ENCODE measurements at places on chromosomes 2 and 18.

DNA sequence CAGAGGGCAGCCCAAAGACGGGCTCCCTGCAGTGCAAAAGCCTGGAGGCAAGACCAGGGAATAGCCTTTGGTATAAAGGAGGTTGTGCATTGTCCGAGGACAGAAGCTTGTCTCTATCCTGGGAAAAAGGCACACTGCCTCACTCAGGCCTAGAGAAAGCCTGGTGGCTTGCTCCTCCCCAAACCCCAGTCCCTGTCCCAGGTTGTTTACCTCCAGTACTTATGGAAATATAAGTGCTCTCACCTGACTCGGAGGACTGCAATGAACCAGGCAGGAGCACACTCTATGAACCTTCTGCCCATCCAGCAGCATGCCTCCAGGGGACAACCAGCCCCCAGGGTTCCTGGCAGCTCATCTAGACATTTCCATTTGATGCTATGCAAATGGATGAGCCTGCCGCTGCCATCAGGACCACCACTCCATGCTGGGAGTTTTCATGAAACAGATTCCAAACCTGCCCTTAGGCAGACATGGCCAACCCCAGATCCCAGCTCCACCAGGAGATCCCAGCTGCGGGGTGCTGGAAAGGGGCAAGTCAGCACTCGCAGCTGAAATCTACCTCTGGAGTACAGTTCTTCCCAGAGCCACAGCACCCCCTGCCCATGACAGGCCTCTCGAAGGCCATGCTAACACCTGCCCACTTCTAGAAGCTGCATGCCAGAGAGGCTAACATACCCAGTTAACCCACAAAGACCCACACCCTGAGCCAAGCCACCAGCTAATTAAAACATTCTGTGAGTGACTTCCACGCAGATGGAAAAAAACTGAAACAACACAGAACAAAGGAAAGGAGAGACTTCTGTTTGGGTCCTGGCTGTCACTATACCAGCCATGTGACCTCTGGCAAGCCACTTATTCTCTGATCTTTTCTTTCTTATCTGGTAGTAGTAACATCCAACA, 101.7 kb downstream of the TTC32 start:
- H3K4me3 ChIP-seq = no peak overlapping the region
- no peaks in the 10 kb centered on the region for H3K4me1 ChIP-seq

DNA sequence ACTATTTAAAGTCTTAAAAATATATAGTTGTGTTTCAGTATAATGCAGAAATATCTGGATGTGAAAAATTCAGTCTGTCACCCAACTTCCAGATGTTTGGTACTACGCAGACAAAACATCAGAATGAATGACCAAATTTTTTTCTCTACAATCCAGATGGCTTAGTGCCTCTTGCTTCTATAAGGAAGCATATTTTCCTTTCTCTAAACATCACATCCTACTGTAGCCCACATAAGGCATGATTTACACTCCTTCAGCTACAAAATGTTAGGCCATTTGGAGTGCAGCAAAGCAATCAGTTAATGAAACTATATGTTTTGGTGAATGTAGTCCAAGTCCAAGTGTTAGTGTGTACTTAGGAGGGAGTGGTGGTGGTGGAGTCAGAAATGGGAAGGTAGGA, 162.9 kb upstream of the SIX2 start:
- H3K36me3 ChIP-seq = no peaks in the 10 kb centered on the region
- no peak overlapping the region for H3K27ac ChIP-seq
- H3K4me1 ChIP-seq = peaks cover 7% of the 10 kb centered on the region
- H3K27me3 ChIP-seq = peaks cover 79% of the 10 kb centered on the region

DNA sequence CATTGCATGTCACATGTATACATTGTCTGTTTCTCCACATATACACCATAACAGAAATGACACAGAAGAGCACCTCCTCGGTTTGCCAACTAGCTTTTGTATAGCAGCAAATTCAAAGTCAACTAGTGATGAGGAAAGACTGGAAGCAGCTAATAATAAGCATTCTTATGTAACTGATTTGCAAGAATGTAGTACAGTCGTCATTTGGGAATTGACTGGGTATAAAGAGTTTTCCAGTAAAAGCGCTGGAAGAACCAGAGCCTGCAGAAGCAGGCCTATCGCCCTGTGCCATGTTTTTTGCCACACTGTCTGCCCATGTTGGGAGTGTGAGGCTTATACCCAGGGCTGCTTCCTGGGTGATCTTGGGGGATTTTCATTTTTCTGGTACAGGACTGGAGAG, 310.6 kb downstream of the GBX2 start:
- H3K36me3 ChIP-seq = no peaks in the 10 kb centered on the region
- DNase-seq = no peak
- no peak overlapping the region for H3K4me3 ChIP-seq

- no peaks in the 10 kb centered on the region for H3K27me3 ChIP-seq
- H3K36me3 ChIP-seq = no peaks in the 10 kb centered on the region
- H3K4me3 ChIP-seq = no peak overlapping the region
- H3K4me1 ChIP-seq = no peaks in the 10 kb centered on the region
These were observed 183.2 kb downstream of the ARHGAP15 start for GRCh38 chr2:143312441-143312840.

- H3K4me1 ChIP-seq = peaks cover 3% of the 10 kb centered on the region
- no peak for DNase-seq
- peaks cover 63% of the 10 kb centered on the region for H3K27me3 ChIP-seq
- H3K4me3 ChIP-seq = no peak overlapping the region
- H3K36me3 ChIP-seq = no peaks in the 10 kb centered on the region
These were observed 4.6 kb downstream of the CD8A start for GRCh38 chr2:86786001-86786536.

DNA sequence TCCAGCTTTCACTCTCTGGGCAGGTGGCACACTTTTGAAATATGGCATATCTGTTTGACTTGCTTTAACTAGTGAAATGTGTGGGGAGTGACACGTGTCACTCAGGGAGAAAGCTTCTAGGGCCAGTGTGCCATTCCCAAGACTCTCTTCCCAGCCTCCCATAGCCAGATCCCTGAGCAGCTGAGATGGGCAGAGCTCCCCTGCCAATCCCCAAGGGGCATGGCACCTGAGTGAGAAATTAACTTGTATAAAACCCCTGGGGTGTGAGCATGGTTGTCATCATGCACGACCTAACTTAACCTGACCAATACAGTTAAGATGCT, 39.0 kb upstream of the MARCO start:
- peaks cover 11% of the 10 kb centered on the region for H3K4me1 ChIP-seq
- no peak overlapping the region for H3K27ac ChIP-seq
- DNase-seq = no peak
- no peaks in the 10 kb centered on the region for H3K36me3 ChIP-seq

- no peak overlapping the region for H3K27ac ChIP-seq
- H3K4me3 ChIP-seq = no peak overlapping the region
- no peak for DNase-seq
- H3K4me1 ChIP-seq = peaks cover 2% of the 10 kb centered on the region
These were observed 4.6 kb upstream of the ST8SIA3 start for GRCh38 chr18:57347784-57348183.

- peaks cover 9% of the 10 kb centered on the region for H3K4me1 ChIP-seq
- DNase-seq = no peak
- no peak overlapping the region for H3K4me3 ChIP-seq
- H3K27ac ChIP-seq = no peak overlapping the region
These were observed 36.3 kb downstream of the BMP10 start for GRCh38 chr2:68834737-68835376.

GRCh38 chr2:102520009-102520408, 47.0 kb downstream of the SLC9A4 start:
- no peaks in the 10 kb centered on the region for H3K36me3 ChIP-seq
- H3K4me1 ChIP-seq = no peaks in the 10 kb centered on the region
- no peak overlapping the region for H3K27ac ChIP-seq
- no peak overlapping the region for H3K4me3 ChIP-seq
- DNase-seq = no peak

- no peaks in the 10 kb centered on the region for H3K36me3 ChIP-seq
- no peak overlapping the region for H3K27ac ChIP-seq
- H3K27me3 ChIP-seq = peaks cover 20% of the 10 kb centered on the region
- no peak overlapping the region for H3K4me3 ChIP-seq
These were observed 32.6 kb upstream of the BCL11A start for GRCh38 chr2:60586081-60586480.

DNA sequence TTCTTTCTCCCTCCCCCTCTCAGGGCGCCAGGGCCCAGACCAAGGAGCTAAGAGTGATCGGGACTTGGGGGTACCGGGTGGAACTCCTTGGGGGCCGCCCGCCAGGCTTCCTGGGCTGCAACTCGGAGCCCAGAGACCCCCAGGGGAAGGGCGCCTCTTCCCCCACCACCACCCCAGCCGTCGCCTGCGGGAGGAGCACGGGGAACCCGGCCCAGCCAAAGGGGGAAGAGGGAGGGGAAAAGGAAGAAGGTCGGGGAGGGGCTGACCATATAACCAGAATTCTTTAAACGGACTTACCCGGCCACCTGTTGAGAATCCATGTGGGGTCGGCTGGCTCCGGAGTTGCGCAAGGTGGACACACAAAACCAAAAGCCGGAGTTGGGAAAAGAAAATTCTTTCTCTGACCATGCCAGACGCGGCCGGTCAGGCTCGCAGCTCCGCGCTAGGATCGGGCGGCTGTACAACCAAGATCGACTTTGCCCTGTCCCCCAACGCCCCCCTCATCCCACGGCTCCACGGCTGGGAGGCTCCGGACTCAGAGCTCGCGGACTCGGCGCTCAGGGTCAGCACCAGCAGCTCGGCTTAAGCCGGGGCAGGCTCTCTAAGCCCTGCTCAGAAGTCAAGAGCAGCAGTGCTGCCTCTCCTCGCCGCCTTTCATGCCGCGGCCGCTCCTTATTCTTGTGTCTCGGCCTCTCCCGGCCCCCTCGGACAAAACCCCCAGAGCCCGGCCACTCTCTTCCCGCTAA, 6.3 kb upstream of the SIX3 start:
- peaks cover 29% of the 10 kb centered on the region for H3K4me1 ChIP-seq
- H3K27me3 ChIP-seq = peaks cover 98% of the 10 kb centered on the region
- H3K4me3 ChIP-seq = peak overlapping the region; percentile 59
- no peak overlapping the region for H3K27ac ChIP-seq

DNA sequence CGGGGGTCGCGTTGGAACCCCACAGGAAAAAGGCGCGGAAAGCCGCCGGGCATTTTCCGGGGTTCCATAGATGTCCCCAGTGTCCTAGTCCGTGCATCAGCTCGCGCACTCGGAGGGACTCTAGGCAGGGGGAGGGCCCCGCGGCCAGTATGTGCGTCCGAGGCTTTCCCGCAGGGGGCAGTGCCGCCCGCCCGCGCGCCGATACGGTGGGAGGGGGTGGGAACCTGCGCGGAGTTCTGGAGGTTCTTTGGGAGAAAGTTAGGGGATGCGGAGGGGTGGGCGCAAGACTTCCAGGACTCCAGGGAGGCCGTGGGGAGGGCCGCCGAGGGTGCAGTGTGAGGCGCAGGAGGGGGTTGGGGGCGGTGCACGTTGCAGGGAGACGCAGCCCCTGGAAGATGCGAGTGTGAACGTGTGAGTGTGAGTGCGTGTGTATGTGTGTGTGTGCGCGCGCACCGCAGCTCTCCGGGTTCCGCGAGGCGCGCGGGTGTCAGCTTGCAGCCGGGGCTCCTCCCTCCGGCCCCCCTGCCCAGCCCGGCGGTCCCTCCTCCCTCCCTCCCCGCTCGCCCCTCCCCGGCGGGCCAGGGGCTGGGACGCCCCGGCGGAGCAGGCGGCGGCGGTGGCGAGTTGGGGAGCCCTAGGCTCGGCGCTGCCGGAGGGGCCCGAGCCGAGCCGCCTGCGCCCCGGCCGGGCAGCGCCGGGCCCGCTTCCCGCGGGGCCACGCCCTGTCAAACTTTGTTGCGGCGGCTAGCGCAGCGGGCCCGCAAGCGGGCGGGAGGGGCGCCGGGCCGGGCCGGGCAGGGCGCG, at the start of gene TCF7L1:
Gene TCF7L1 (plus strand): TSS at position 559 of the 804 bp plus-strand sequence. CDS start 293 bp downstream, outside the sequence.
- H3K4me3 ChIP-seq = peak within 1 kb of the TSS; percentile 93
- H3K4me1 ChIP-seq = peaks cover 42% of the 10 kb centered on the region
- no peaks in the 10 kb centered on the region for H3K36me3 ChIP-seq
- peaks cover 5% of the 10 kb centered on the region for H3K27me3 ChIP-seq
- H3K27ac ChIP-seq = peak within 1 kb of the TSS; percentile 81

DNA sequence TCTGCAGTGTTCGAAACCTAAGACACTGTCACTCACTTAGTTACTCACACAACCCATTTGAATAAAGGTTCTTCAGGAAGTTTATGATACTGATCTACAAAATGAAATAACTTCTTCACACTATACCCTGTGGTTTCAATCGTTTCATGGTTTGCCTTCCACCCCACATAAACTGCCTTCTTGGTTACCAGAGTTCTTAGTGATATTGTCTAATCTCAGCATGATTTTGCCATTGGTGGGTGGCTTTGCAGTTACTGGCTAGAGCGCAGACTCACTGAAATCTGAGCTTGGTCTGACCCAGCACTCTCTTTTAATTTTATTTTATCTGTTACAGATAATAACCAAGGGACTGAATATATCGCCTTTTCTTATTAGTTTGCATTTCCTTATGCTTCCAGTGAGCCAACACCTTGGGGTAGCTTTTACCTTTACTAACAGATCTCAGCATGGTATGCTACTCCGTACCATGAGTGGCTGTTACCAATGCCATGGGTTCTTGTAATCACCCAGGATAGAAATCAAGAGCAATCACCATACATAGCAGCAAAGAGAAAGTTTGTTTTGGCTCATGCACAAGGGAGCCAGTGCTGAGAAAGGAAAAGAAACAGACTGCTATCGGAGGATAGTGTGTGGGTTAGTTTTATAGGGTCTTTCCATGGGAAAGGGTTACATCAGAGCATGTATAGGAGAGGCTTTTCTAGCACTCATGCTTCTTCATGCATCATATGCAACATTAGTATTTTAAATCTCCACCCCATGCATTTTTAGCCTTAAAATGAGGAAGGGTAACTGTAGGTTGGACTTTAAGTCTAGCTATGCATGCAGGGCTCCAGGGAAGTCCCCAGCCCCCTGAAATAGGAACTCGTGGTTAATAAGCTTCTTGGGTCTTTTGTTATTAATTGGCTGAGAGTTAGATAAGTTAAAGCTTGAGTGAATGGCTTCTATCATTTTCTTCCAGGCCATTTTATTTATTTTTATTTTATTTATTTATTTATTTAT, 33.3 kb downstream of the ANXA4 start:
- H3K36me3 ChIP-seq = no peaks in the 10 kb centered on the region
- no peak overlapping the region for H3K27ac ChIP-seq
- no peaks in the 10 kb centered on the region for H3K27me3 ChIP-seq
- no peak for DNase-seq

GRCh38 chr2:151552287-151552686, 142.6 kb downstream of the RIF1 start:
- no peak for DNase-seq
- H3K4me1 ChIP-seq = no peaks in the 10 kb centered on the region
- no peaks in the 10 kb centered on the region for H3K27me3 ChIP-seq
- H3K4me3 ChIP-seq = no peak overlapping the region
- H3K36me3 ChIP-seq = no peaks in the 10 kb centered on the region

GRCh38 chr18:56702946-56703345, 51.8 kb downstream of the WDR7 start:
- H3K4me1 ChIP-seq = no peaks in the 10 kb centered on the region
- no peaks in the 10 kb centered on the region for H3K36me3 ChIP-seq
- H3K27ac ChIP-seq = no peak overlapping the region
- no peaks in the 10 kb centered on the region for H3K27me3 ChIP-seq
- H3K4me3 ChIP-seq = no peak overlapping the region
- peak; percentile 40 for DNase-seq
